Midbrain (tissue), 1 donor: ENCODE measurements at places on chromosomes 12 and 14.

- no peak for DNase-seq
Observed at GRCh38 chr12:124493809-124494750, 73.3 kb downstream of the NCOR2 start.

DNA sequence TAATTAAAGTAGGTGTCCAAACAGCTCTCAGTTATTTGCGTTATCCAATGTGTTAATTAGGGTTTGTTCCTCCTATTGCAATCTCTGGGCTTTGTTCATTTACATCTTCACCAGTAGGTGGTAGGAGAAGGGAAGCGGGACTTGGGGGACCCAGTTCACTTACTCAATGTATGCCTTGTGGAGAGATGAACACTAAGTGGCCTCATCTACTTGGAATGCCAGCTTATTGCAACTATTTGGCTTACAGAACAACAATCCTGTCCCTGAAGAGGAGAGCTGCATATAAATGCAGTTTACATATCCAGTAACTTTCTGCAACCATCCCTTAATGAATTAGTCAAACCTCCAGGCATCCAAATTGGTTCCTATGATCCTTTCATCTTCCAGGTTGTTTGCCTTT lies 417.1 kb upstream of the CCDC196 start:
- no peak for DNase-seq

DNA sequence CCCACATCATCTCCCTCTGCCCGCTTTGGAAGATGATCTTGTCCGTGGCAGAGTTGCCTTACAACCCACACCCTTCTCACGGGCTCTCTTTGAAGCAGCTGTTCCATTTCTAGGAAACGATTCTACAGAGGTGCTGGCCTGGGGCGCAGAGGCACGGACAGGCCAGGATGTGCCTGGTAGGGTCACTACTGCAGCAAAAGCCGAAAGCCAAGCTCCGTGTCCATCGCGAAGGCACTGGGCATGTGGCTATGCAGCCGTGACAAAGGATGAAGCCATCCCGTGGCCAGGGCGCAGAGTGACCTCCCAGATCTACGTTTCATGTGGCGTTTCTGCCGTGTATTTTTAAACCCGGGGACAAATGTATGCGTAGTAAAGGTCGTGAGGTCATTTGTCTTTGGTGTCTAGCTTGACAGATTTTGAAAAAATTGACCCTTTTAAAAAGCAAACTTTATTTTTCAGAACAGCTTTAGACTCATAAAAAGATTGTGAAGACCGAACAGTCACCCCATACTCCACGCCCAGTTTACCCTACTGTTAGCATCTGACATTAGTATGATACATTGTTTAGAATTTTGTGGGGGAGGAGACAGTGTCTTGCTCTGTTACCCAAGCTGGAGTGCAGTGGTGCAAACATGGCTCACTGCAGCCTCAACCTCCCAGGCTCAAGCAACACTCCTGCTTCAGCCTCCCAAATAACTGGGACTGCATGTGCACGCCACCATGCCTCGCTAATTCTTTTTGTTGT lies 40.4 kb upstream of the NCOR2 start:
- no peak for DNase-seq

GRCh38 chr12:4958697-4959375 lies 49.1 kb downstream of the KCNA1 start:
- no peak for DNase-seq

DNA sequence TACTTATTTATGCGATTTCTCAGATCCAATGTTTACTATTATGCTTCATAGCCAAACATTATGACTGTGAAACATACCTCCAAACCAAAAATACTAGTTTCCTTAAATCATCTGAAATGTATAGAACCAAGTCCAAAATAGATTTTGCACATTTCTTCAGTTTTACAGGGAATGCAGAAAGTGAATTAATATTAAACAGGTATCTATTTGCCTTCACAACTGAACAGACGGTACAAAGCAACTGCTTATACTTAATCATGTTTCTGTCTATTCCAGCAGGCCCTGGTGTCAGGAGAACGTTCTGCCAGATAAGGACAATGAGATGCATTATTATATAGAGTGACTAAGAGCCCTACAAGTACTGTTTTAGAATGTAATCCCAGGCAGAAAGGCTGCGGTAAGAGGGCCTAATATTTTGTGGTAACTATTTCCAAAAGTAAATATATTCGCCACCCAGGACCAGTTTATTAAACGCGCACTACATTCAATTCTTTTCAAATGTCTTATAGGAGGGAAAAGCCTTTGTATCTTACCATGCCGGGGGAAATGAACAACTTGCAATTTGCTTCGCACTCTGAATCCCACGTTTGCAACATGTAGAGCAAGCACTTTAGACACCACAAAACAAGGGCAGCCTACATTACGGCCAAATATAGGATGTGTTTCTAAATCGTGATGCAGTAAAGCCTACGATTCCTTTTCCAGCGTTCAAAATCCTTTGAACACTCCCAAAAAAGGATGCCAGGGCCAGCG lies 1.5 kb downstream of the CORO1C start:
- DNase-seq, result peak; percentile 51

GRCh38 chr12:64598831-64599230 lies 11.5 kb upstream of the RASSF3 start:
- DNase-seq, result no peak

GRCh38 chr12:104549815-104550480 lies 93.2 kb downstream of the CHST11 start:
- DNase-seq, result no peak

- peak; percentile 34 for DNase-seq
Observed at GRCh38 chr14:20782280-20782890, 1.3 kb downstream of the RNASE6 start.

- no peak for DNase-seq
Observed at GRCh38 chr12:132710043-132710404, 618 bp upstream of the PGAM5 start.

- DNase-seq, result no peak
Observed at GRCh38 chr14:49919825-49920659, 27.2 kb downstream of the ARF6 start.

GRCh38 chr14:101357559-101358319 lies 203.6 kb upstream of the DIO3 start:
- no peak for DNase-seq

- DNase-seq, result no peak
Observed at GRCh38 chr12:5499566-5500330, 67.8 kb downstream of the NTF3 start.

DNA sequence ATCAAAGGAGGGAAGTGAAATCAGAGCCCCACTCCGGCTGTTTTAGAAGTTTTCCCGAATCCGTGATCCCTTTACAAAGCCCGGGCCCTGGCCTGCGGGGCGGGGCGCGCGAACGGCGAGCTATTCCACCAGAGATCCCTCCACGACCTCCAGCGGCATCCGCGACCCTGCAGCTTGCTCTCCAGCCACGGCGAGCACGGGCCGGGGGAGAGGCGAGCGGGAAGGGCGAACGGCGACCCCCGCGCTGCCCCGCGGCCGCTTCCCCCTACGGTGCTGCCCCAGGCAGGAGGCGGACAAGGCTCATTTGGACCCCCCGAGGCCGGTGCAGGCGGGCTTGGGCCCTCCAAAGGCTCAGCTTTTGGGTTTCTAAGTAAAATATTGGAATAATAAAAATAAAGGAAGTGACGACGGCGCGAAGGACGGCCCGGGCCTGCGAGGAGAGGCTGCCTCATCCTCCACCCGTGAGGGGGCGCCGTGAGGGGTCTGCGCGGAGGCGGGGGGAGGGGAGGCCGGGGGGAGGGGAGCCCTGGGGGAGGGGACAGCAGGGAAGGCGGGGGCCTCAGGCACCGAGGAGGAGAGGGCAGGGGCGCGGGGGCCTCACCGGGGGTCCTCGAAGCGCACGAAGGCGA lies 613 bp downstream of the SRSF9 start:
- peak; percentile 57 for DNase-seq

GRCh38 chr12:39620659-39621658 lies 1.4 kb upstream of the ABCD2 start:
- no peak for DNase-seq

DNA sequence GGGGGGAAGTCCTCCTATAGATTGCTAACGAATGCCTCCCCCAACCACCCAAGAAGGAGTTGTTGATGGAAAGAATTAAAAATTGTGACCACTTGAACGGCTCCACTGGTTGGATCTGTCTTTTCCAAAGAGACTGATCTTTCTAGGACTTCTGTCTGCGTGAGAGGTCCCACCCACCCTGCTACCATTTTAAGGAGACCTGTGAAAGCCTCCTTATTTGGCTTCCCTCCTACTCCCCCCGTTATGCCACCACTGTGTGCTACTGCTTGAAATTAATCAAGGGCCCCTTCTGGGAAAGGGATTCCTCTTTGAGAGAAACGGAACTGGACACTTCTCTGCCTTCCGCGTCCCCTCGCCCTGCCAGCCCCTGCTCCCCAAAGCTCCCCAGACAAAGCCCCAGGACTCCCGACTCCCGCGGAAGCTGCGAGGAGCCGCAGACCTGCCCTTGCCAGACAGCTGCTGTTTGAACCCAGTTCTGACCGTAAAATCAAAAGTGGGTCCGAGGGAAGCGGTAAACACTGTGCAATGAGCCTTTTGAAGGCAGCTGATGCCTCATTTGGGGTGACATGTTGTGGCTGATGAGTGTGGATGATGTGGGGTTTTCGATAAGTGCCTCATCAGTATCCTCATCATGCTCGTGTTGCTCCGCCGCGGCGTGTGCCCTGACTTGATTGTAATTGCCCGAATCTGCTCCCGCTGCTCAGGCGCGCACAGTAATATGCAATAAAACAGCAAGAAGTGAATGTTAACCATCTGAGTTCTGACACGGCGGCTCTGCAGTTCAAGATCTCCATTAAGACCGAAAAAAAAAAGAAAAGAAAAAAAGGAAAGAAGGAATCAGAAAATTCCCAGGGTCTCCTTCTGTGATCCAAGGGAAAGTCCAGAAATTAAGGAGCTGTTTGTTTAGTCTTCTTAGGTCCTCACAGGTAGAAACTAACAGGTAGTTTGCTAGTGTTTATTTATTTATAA lies 48.2 kb downstream of the MBIP start:
- DNase-seq, result peak; percentile 2

DNA sequence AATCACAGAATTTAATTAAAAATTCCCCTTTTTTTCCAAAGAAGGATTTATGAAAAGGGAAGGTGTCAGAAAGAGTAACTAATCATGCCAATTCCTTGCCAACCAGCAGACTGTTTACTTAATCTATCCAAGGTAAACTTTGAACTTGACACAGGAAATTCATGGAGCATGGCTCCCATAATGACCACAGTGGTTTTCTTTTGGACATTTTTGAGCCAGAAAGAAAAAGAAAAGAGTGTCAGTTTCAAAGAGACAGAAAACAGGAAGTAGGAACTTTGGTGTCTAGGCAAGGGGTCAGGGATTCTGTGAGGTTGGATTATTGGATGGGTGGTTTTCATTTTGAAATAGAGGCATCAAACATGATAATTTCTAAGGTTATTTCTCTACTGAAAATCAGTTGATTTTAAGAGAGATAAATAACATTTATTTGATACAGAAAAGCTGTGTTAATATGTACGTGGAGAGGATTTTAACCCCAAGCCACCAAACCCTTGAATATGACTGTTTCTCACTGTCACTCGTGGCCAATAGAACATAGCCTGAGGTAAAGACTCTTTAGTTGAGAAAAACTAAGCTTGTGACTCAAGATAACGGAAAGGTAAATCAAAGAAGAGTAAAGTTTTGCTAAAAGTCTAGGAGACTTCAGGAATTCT lies 196.1 kb downstream of the TTC6 start:
- DNase-seq, result no peak

DNA sequence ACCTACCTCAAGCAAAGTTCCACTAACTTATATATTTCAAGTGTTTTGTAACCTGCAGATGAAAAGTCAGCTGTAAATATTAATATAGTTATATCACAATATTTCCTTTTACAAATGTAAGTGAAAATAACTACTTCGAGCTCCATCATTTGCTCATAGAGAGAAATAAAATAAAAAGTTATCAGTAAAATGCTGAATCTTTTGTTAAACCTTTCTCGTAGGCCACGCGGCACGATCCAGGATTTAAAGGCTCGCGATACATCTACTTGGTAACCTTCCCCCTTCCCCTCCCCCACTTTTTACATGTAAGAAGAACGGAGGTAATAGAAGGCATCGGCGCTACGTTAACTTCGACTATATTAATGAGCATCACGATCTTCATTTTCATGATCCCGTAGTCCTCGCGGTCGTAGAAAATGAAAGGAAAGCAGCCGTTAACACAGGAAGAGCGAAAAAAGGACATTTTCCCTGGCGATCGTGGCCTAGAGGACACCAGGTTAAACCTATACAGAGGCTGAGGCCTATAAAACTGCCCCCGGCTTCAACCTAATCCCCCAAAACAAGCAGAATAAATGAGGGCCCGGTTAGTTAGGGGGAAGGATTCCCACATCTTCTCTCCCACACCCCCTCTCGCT lies 508 bp downstream of the HNRNPC start:
- DNase-seq, result peak; percentile 49

- no peak for DNase-seq
Observed at GRCh38 chr12:44000309-44000952, 164.6 kb downstream of the TMEM117 start.

- DNase-seq, result no peak
Observed at GRCh38 chr12:127268706-127269425, 998.1 kb upstream of the TMEM132C start.

DNA sequence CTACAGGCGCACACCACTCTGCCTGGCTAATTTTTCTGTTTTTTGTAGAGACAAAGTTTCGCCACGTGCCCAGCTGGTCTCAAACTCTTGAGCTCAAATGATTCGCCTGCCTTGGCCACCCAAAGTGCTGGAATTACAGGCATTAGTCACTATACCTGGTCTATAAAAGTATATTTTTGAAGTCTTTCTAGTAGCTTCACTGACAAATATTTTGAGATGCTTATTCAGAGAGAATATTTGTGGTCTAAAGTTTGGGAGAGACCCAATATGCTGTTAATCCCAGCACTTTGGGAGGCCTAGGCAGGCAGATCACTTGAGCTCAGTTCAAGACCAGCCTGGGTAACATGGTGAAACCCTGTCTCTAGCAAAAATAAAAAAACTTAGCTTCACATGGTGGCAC lies 22.0 kb upstream of the PPP1R12A start:
- no peak for DNase-seq

- no peak for DNase-seq
Observed at GRCh38 chr12:129193263-129193871, 340.1 kb downstream of the GLT1D1 start.

DNA sequence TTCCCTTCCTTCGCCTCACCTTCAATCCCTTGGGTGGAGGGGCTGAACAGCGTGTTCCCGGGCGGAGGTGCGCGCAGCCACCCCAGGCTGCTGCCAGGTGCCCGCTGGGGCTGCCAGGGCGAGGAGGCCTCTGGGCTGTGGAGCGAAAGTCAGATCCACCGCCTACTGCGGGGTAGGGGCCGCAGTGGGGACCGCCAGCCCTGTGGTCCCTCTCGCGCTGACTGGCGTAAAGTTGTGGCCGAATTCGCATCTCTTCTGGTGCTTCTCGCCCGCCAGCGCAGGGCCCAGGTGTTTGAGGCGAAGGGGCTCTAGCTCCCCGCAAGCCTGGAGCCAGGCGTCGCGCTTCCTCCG lies 6.9 kb upstream of the HOXC4 start:
- DNase-seq, result no peak

GRCh38 chr12:79954037-79954610 lies 19.2 kb upstream of the PPP1R12A start:
- DNase-seq, result no peak

GRCh38 chr12:104588047-104588920 lies 131.5 kb downstream of the CHST11 start:
- no peak for DNase-seq
